ENCODE measurements at places on chromosomes 11 and 22.

GRCh38 chr11:31443802-31444201 lies 65.6 kb downstream of the IMMP1L start:
- no peak for DNase-seq

- DNase-seq, result no peak
Observed at GRCh38 chr11:128492461-128492860, 94.9 kb downstream of the ETS1 start.

DNA sequence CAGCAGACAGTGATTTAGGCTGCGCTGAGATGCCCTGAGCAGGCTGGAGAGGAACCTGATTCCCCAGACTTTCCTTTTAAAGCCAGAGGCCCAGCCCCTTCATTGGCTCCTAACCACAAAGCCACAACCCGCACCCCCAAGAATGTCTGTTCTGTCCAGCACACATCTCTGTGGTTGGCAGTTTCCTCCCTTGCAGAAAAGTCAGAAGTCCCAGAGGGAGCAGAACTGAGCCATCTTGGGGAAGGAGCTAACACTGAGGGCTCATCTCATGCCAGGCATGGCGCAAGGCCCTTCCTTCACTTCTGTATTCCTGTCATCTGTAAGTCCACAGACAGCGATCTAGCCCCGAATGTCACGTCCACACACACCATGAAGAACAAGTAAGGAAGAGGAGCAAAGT lies 97.1 kb upstream of the SYT13 start:
- DNase-seq, result no peak

DNA sequence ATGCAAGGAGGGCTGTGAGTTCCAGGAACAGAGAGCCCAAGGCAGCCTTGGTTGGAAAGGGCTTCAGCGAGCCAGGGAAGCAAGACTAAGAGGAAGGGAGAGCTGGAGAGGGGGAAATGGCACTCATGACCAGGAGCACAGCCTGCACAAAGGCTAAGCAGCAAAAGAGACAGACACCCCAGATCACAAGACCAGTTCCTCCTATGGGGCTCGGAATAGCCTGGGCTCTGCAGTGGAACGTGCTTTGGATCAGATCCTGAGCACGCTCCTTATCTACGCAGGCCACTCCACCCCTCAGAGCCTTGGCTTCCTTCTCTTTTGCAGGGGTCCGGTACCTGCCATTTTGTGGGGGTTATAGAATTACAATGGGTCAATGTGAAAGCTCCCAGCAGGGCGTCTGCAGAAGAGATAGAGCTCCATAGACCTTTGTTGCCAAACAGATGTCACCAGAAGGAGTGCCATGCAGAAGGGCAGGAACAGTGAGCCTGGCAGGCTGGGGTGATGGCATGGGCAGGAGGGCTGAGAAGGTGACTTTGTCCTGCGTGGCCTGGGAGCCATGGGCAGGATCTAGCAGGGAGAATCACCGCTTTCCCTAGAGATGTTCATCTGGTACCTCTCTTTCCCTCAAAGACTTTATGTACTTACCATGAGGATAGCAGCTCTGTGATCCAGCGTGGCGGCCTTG lies 33.8 kb downstream of the ZC3H7B start:
- DNase-seq, result no peak

DNA sequence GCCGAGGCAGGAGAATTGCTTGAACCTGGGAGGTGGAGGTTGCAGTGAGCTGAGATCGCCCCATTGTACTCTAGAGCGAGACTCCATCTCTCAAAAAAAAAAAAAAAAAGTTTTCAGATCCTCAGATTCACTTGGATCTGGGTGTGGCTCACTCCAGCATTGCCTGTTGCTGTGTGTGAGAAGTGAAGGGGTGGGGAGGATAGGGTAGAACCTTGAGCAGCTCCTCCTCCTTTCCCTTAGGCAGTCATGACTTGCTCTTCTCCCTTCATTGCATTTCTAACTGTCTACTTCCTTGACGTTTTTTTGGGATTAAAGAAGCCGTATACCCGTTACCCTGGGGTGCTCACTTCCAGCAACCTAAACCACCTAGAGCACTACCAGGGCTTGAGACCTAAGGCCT lies 63.1 kb upstream of the YWHAH start:
- no peak for DNase-seq

- DNase-seq, result no peak
Observed at GRCh38 chr11:111358038-111359001, 20.8 kb downstream of the POU2AF1 start.

GRCh38 chr11:12271826-12272366 lies 105.5 kb upstream of the PARVA start:
- DNase-seq, result no peak

Data from BE2C (cell line).